Stimulated activated CD4-positive, alpha-beta T cell treated with anti-CD3 and anti-CD28 coated beads, Interleukin-15, amount 100 ng/mL, for 1 hour (primary cell): ENCODE measurements at places on chromosomes 11 and 22.
A peak's percentile ranks its signal among the peaks of the same experiment; 100 is the strongest.

DNA sequence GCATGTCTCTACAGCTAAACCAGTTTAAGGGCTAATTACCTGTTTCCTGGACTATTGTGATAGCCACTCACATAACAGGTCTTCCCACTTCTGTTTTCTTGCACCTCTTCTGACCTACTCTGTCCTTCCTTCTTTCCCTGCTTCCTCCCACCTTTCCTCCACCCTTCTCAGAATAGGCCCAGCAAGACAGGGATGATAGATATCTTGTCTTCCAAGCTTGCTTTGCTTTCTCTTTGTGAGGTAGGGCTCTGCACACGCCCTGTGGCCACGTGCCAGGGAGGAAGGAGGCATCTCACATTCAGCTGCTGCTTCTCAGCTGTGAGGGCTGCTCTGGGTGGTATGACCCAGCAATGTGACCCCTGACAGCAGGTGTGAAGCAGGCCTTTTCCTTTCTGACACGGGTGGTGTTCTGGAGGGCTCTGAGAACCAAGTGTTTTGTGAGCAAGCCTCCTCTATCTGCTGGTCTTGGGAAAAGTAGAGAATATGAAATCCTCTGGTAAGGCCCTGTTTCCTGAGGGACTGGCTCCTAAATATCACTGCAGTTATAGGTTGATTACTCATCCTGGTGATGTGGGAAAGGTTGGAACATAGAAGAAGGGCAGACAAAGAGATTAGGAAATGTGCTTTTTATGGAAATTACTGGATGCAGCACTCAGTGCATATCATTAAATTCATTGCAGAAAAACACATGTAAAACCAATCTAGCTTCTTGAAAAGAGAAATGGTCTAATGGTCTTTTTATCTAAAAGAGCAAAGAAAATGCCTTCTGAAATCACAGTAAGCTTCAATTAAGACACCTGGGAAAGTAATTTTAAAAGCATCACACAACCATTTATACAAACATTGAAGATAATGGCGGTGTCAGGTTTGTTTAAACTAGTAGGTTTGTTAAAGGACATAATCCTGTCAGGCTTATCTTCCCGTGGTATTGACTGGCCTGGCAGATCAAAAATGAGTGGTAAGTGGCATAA is 8.5 kb downstream of the AMOTL1 start:
- no peak for DNase-seq

DNA sequence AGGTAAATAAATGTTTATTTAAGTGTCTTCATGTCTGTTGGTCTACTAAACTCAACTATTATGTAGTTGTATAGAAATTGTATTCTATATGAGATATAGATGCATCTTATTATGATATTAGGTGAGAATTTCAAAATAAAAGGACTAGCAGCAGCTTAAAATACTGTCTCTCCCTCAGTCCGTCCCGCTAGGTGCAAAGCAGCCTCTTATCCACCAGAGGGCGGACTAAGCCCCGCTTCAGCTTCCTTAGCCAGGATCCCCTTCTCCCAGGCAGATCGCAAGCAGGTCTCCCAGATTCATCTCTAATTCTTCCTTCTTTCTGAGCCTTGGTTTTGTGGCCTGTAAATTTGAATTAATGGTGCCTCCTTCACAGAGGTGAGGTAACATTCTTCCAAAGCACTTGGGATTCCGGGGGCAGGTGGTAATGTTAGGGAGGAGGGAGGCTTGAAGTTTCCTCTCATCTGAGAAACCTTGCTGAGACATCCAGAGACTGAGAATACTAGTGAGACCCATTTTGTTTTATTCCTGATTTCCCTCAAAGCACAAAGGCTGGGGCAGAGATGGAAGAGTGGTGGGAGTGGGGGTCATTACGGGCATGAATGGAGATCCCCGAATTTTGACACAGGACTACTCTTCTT is 13.5 kb upstream of the INSC start:
- no peak for DNase-seq

GRCh38 chr22:20494978-20495860 is at the start of gene KLHL22:
KLHL22 (minus strand) TSS chr22:20495795; CDS start chr22:20489211, 6,584 bp downstream.
- DNase-seq: no peak

GRCh38 chr11:129530154-129530895 is 154.7 kb downstream of the BARX2 start:
- DNase-seq: no peak

GRCh38 chr11:130068986-130069658 is 572 bp upstream of the APLP2 start:
- peak; percentile 24 for DNase-seq

DNA sequence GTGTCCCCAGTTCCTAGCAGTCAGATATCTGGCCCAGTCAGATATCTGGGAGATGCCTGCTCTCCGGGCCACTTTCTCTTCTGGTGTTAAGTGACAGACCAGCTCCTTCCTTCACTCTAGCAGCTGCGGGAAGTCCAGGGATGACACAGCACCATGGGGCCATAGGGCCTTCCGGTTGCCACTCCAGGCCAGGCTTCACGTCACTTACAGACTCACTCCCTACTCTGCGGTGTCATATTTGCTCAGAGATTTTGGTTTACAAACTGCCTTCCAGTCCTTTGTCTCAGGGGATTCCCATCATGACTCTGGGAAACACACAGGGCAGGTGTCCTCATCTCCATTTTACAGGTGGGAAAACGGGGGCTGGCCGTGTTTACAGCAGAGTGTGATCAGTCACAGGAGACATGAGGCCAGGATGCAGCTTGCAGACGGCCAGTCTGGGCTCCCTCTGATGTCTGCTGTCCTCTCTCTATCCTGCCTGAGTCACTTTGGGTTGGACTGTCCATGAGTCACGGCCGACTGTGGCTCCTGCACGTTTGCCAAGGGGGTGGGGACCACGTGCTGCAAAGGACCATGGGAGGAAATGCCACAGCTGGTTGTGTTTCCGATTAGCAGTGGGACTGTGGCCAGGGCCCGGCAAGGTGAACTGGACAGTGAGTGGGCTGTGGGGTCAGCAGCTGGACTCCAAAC is 8.2 kb upstream of the TBC1D22A start:
- no peak for DNase-seq

DNA sequence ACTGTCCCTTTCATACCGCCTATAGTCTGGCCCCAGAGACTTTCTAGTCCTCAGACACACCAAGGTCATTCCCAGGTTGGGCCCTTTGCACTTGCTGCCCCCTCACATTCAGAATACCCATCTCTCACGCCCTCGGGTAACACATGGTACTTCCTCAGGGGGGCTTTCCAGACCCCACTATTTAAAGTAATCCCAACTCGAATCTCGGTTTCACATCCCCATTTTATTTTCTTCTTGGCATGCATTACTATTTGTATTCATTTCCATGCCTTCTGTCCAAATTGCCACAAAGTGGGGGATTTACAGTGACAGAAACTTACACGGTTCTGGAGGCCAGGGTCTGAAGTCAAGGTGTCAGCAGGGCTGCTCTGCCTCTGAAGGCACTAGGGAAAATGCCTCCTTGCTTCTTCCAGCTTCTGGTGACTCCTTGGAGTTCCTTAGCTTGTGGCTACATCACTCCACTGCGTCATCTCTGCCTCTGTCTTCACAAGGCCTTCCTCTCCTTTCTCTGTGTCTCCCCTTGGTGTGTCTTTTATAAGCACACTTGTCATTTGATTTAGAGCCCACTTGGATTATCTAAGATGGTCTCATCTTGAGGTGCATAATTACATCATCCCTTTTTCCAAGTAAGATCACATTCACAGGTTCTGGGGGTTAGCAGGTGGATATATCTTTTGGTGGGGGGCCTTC is 15.1 kb downstream of the RCN1 start:
- DNase-seq: no peak

GRCh38 chr11:37704791-37705190 is 1106.8 kb upstream of the RAG2 start:
- DNase-seq: no peak

DNA sequence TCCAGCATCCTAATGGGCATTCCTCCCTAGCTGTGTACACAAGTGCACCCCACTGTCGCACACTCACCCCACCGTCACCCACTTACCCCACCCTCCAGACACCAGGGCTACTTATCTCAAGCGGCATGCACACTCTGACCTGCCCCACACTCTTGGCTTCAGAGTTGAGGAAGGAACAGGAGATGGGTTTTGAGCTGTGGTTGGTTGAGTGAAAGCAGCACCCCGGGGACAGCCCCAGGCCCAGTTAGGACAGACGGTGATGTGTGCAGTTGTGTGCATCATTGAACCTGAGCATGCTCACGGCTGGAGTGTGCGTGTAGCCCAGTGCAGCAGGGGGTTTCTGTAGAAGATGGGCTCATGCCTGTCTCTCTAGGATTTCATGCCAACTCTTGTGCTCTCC is 32.5 kb downstream of the AHNAK start:
- no peak for DNase-seq

GRCh38 chr11:36013950-36014897 is 70.4 kb downstream of the LDLRAD3 start:
- DNase-seq: no peak

DNA sequence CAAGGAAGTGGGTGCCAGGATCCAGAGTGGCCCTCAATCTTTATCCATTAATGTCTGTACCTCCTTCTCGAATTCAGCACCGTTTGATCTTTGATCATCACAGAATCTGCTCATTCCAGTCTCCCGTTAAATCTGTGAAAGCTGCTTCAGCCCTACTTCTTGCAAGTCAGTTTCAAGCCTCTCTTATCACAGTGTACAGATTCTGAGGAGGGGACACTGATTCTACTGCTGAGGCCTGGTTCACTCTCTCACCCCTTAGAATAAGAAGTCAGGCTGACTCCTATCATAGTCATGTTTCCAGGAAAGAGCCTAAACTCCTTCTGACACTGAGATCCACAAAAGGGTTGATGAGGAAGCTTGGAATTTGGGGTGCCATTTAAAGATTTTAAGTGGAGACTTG is 39.0 kb downstream of the MAML2 start:
- DNase-seq: no peak

DNA sequence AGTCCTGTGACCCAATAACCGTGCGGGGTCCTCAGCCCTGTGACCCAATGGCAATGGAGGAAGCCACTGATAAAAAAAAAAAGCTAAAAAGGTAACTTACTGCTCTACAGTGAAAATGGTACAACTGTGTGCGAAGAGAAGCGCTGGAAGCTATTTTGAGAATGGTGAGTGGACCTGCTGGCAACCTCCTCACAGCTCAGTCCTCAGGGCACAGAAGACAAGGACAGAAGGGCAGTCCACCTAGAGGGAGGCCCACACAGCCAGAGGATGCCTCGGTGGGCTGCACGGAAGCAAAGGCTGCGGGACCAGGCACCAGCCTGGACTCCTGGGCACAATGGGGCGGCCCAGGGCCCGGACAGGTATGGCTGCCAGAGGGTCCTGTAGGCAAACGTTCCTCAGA is 35.6 kb downstream of the BRD1 start:
- no peak for DNase-seq

DNA sequence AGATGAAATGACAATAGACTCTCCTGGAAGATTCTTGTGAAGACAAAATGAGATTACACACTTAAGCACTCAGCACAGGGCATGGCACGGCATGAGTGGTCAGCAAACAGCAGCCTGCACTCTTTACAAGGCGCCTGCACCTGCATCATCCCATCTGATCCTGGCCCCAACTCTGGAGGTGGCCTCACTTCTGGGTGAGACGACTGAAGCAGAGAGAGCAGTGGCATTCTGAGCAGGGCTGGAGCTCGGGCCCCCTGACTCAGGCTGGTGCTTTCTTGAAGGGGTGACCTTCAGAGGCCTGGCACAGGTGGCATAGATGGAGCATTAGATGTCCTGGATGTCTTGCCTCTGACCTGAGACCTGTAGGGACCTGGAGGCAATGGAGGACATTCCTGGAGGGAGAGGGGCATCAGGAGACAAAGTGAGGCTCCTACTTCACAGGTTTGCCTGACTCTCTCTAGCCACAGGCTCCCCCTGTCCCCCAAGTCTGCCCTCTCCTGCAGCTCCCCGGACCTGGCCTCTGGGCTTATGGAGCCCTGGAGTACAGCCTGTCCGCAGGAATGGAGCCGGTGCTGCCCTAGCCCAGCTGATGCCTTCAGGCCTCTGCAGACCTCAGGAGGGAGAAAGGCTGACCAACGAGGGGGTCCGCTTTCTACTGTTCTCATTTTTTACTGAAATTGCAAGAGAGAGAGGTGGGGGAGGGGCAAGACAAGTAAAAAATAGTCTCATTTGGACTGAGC is 65.5 kb upstream of the THY1 start:
- DNase-seq: no peak

DNA sequence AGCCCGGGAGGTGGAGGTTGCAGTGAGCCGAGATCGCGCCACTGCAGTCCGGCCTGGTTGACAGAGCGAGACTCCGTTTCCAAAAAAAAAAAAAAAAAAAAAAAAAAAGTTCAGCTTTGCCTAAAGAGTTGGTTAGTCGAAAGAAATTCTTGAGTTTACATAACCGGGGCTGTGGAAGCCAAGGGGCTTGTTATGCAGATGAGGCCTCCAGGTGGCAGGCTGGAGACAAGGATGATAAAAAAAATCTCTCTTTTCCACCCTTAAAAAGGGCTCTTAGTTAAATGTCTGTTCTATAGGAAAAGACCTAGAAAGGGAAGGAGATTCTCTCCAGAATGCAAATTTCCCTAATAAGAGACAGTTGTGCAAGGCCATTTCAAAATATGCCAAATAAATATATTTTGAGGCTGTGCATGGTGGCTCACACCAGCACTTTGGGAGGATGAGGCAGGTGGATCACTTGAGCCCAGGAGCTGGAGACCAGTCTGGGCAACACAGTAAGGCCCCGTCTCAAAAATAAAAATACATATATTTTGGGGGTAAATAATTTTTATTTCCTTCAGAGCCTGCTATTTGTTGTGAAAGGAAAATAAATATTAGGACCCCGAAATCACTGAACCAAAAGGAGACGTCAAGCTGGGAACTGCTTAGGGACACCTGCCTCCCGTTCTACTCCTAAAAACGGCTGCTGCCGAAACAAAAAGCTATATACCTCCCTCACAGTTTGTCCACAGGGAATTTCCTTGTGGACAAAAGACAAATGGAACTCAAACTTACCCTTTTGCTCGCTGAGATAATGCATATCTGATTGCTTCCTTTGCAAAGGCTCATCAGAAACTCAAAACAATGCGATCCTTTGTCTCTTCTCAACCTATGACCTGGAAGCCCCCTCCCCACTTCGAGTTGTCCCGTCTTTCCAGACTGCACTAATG is 2.4 kb upstream of the IFITM2 start:
- DNase-seq: no peak
